ENCODE measurements at places on chromosomes 1 and 21. TPM values are rescaled to one million over a fixed set of nuclear protein-coding genes. Genes with fewer than 3 reads are reported as not detected.

The TEX38 gene
- total RNA-seq = not detected

The SPRR1B gene
- not detected for total RNA-seq

The UBXN10 gene
- not detected for total RNA-seq

The FMN2 gene
- not detected for total RNA-seq

The CRP gene
- not detected for total RNA-seq

The OLIG2 gene
- total RNA-seq = not detected

DNA sequence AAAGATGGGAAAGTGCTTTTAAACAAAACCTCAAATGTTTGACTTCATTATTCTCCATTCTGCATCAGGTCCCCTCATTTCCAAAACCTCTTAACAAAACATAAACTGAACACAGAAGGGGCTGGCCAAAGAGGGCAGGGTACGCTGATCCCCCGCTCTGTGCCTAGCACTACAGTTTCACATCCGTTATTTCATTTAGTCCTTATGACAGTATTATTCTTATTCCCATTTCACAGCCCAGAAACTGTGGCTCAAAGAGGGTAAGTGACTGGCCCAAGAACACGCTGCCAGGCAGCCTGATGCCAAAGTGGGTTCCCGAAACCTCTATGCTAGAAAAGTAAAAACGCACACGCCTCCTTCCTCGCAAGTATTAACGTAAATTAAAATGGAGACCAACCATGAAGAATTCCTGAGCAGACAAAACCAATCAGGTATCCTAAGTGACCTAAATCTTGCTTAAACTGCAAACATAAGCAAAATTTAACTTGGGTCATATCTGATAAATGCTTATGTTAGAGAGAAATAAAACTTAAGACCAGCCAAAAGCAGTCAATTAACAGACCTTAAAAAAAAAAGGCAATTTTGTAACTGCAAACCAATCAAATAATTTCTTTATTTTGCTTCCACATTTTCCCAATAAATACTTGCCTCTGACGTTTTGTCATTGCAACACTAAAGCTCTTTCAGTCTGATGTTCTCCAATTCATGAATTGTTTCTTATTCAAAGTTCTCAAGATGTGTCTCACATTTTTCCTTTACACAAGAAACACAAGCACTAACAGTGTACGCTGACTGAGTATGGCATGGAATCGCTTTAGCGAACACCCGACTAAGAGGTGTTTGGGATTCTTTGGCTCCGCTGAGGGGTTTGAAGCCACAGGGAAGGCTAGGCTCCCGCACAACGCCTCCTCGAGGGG is 653 bp downstream of the CASP9 start:
- no peaks in the 10 kb centered on the region for H3K27me3 ChIP-seq
- peaks cover 34% of the 10 kb centered on the region for H3K4me1 ChIP-seq
- peak overlapping the region; percentile 89 for H3K4me3 ChIP-seq
- peak; percentile 70 for DNase-seq
- no peaks in the 10 kb centered on the region for H3K36me3 ChIP-seq
- peak overlapping the region; percentile 55 for H3K27ac ChIP-seq

- H3K27me3 ChIP-seq = no peaks in the 10 kb centered on the region
- H3K4me3 ChIP-seq = no peak overlapping the region
- no peak overlapping the region for H3K27ac ChIP-seq
- H3K36me3 ChIP-seq = no peaks in the 10 kb centered on the region
- no peak for DNase-seq
Measured at GRCh38 chr1:111990026-111990877, 784 bp upstream of the KCND3 start.

DNA sequence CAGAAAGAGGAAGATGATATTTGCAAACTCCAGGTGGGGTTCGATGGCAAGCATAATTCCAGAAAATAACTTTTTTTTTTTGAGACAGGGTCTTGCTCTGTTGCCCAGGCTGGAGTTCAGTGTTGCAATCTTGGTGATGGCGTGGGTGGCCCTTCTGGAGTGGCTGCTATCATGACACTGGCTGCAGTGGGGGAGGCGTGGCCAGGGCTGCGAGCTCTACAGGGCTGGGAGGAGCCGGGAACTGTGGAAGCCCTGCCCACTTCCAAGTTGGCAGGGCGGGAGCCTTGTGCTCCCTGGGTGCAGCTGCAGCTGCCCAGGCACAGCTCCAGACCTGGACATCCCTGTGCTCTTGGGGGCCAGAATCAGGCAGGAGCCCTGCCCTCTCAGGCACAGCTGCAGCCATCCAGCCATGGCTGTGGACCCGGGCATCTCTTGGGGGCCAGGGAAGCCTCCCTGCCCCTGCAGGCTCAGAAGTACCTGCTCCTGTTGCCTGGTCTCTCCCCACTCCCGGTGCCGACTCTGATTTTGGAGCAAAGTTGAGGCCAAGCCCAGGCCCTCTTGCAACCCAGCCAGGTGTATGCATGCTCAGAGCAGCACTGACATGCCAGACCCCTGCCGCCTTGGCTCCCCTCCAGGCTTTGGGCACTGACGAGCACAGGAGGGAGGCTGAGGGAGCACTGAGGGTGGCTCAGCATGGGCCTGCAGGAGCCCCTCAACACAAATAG is 7.2 kb upstream of the BCL10 start:
- H3K36me3 ChIP-seq = no peaks in the 10 kb centered on the region
- no peak overlapping the region for H3K27ac ChIP-seq
- peak; percentile 63 for DNase-seq
- H3K4me1 ChIP-seq = no peaks in the 10 kb centered on the region
- H3K27me3 ChIP-seq = no peaks in the 10 kb centered on the region
- H3K4me3 ChIP-seq = no peak overlapping the region

- no peaks in the 10 kb centered on the region for H3K4me1 ChIP-seq
- no peaks in the 10 kb centered on the region for H3K36me3 ChIP-seq
- no peak for DNase-seq
- H3K4me3 ChIP-seq = no peak overlapping the region
Measured at GRCh38 chr1:223754681-223755431, 42.5 kb downstream of the CAPN2 start.

- H3K4me3 ChIP-seq = peak within 1 kb of the TSS; percentile 64
- DNase-seq = no peak
- peaks cover 24% of the 10 kb centered on the region for H3K4me1 ChIP-seq
- no peaks in the 10 kb centered on the region for H3K36me3 ChIP-seq
- no peak within 1 kb of the TSS for H3K27ac ChIP-seq
Measured at GRCh38 chr1:23483321-23484252, at the start of gene ASAP3. Gene ASAP3, minus strand, starts transcription at chr1:23484179. Its CDS starts 46 bp downstream, at chr1:23484133.

DNA sequence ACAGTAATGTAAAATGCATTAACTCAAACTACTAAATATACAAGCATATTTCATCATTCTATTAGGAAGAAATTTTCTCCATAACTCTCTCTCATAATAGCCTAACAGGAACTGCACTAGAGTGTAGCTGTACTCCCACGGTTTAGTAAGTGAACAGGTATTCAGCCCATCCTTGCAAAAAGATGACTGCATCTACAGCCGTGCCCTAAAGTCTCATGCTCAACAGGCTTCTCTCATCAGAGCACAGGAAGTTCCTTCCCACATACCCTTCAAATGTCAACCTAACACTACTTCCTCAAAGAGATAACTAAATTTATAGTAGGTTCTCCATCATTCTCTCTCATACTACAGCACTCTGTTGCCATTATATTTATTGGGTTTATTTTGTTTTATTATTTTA is 251.6 kb downstream of the AKT3 start:
- no peak for DNase-seq
- no peaks in the 10 kb centered on the region for H3K27me3 ChIP-seq
- H3K4me3 ChIP-seq = no peak overlapping the region
- H3K27ac ChIP-seq = no peak overlapping the region
- no peaks in the 10 kb centered on the region for H3K36me3 ChIP-seq

GRCh38 chr1:145702826-145703225 is 4.3 kb downstream of the PDZK1 start:
- peaks cover 3% of the 10 kb centered on the region for H3K4me1 ChIP-seq
- no peak overlapping the region for H3K27ac ChIP-seq
- DNase-seq = no peak
- H3K4me3 ChIP-seq = no peak overlapping the region
- no peaks in the 10 kb centered on the region for H3K27me3 ChIP-seq
- H3K36me3 ChIP-seq = no peaks in the 10 kb centered on the region

GRCh38 chr1:27643600-27644368 is 8.8 kb upstream of the FGR start:
- peaks cover 4% of the 10 kb centered on the region for H3K4me1 ChIP-seq
- no peak overlapping the region for H3K4me3 ChIP-seq
- no peaks in the 10 kb centered on the region for H3K27me3 ChIP-seq
- DNase-seq = peak; percentile 90

DNA sequence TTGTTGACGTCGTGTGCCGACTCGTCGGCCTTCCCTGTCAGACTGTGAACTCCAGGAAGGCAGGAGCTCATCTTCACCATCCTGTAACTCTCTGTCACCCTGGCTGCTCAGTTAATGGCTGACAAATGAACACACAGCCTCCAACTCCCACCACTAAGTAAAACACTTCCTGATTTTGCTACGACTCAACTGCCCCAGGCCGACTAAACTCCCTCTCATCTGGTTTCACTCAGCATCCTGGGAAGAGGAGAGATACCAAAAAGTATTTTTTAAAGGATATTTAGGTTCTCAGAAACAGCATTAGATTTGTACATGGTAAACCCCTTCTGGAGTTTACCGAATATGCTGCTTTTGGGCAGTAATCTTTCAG is 18.2 kb upstream of the LHX4 start:
- no peaks in the 10 kb centered on the region for H3K4me1 ChIP-seq
- H3K27me3 ChIP-seq = no peaks in the 10 kb centered on the region
- no peaks in the 10 kb centered on the region for H3K36me3 ChIP-seq
- H3K27ac ChIP-seq = no peak overlapping the region

GRCh38 chr1:25031601-25031965 is 101.5 kb upstream of the RUNX3 start:
- H3K4me1 ChIP-seq = peaks cover 63% of the 10 kb centered on the region
- peak overlapping the region; percentile 90 for H3K27ac ChIP-seq

GRCh38 chr1:68954841-68955240 is 458.0 kb upstream of the DEPDC1 start:
- no peak for DNase-seq
- no peaks in the 10 kb centered on the region for H3K4me1 ChIP-seq

DNA sequence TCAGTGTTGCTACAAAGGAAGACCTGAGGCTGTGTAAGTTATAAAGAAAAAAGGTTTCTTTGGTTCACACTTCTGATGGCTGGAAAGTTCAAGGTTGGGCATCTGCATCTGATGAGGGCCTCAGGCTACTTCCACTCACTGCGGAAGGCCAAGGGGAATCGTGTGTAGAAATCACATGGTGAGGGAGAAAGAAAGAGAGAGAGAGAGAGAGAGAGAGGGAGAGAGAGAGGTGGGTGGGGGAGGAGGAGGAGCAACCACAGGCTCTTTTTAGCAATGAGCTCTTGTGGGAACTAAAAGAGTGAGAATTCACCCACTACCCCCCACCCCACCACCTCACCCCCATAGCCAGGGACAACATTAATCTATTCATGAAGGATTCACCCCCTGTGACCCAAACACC is 59.9 kb downstream of the CLSTN1 start:
- no peak overlapping the region for H3K27ac ChIP-seq
- no peak for DNase-seq
- 0 out of 2 replicates have a peak, but pooled peaks cover 2% of the 10 kb centered on the region for H3K36me3 ChIP-seq
- peaks cover 27% of the 10 kb centered on the region for H3K4me1 ChIP-seq

- H3K27ac ChIP-seq = no peak overlapping the region
- no peaks in the 10 kb centered on the region for H3K36me3 ChIP-seq
- DNase-seq = no peak
- H3K4me3 ChIP-seq = no peak overlapping the region
Measured at GRCh38 chr1:98032958-98033357, 112.1 kb upstream of the DPYD start.

GRCh38 chr1:201175820-201176500 is 14.7 kb upstream of the IGFN1 start:
- H3K4me3 ChIP-seq = no peak overlapping the region
- DNase-seq = no peak
- H3K27me3 ChIP-seq = no peaks in the 10 kb centered on the region
- H3K4me1 ChIP-seq = peaks cover 8% of the 10 kb centered on the region
- no peaks in the 10 kb centered on the region for H3K36me3 ChIP-seq
- H3K27ac ChIP-seq = no peak overlapping the region
